ENCODE measurements at places on chromosomes 2 and 18. TPM values are rescaled to one million over a fixed set of nuclear protein-coding genes. Genes with fewer than 3 reads are reported as not detected.

The CROCC2 gene
- total RNA-seq = 0.51 TPM

The CTAGE1 gene
- total RNA-seq = under 0.01 TPM

The SPHKAP gene
- not detected for total RNA-seq

The SCN3A gene
- total RNA-seq = 0.33 TPM

The GPR55 gene
- total RNA-seq = not detected

The TTN gene
- total RNA-seq = 0.33 TPM

The CLHC1 gene
- 7.2 TPM for total RNA-seq

The HOXD11 gene
- not detected for total RNA-seq

The SERPINB4 gene
- total RNA-seq = not detected

The ICOS gene
- not detected for total RNA-seq
